Renal cortex interstitium (tissue), 15 donors: ENCODE measurements at places on chromosomes 12 and 14.

GRCh38 chr12:93003531-93004239, 74.6 kb upstream of the EEA1 start:
- no peak for DNase-seq

GRCh38 chr14:101101456-101102056, 198.0 kb upstream of the RTL1 start:
- no peak for DNase-seq

DNA sequence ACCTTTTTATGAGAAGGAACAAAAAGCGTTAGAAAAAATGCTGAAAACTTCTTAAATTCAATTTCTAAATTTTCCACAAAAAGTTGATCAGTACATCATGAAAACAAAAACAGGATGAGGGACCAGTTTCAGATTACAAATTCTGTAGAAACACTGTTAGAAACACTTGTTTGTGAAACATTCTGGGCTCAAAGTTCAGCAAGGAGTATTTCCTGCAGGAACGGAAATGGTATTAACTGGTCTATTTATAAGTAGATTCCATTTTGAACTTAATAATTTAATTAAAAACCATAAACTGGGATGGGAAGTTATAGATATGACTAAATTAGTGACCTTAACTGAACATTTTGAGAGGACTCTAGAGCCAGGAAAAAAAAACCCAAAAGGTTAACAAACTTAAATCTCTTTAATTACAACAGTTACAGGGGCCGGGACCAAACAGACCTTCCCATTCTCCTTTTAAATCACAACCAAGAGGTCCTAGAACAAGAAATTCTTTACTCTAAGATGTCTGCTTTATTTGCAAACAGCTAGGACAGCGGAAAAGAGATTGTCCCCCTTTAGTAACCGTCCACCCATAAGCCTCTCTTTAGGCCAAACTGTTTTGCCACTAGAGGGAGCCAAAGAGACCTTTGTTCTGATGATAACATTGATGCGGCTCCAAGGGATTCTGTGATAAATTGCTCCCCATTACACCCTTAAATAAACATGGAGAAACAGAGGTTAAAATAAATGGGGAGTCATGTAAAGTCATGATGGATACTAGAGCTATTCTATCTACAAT, 69.0 kb upstream of the RERGL start:
- DNase-seq = no peak

- DNase-seq = no peak
Observed at GRCh38 chr12:92550661-92551060, 152.1 kb upstream of the PLEKHG7 start.

DNA sequence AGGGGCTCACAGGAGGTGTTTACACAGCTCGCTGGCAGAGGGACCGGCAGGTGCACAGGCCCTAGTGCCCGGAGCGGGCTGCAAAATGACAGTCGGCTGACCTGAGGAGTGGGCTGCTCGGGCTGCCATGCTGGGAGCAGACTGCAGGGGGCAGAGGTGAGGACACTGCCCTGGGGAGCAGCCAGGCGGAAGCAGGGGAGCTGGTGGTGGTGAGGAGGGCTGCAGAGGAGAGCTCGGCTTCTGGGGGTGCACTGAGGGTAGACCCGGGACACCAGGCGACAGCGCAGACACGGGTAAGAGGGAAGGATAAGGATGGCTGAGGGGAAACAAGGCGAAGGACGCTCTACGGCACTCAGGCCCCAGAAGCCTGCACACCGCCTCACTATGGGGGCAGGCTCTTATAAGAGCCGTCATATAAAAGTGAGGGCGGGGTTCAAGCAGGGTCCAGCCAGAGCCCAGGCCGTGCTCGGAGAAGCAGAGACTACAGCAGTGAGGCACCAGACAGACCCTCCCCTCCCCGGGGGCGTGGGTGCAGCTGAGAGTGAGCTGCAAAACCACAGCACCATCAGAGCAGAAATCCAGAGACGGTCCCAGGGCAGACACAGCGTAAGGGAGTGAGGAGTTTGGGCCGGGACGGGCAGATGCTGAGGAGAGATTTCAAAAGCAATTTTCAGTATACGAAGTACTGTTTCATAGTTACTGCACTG, 62.5 kb downstream of the CCDC88C start:
- no peak for DNase-seq

DNA sequence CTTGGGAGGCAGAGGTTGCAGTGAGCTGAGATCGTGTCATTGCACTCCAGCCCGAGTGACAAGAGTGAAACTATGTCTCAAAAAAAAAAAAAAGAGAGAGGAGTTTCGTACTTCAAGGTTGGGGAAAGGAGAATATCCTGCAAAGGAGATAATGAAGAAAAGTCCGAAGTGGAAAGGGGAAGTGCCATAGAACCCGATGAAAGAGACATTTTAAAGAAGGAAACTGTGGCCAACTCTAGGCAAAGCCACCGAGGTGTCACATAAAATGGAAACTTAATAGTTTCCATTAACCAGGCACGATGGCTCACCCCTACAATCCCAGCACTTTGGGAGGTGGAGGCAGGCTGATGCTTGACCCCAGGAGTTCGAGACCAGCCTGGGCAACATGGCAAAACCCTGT, 15.0 kb upstream of the LTBP2 start:
- no peak for DNase-seq

- DNase-seq = no peak
Observed at GRCh38 chr12:85280165-85280983, at the start of gene ALX1. Gene ALX1, plus strand, starts transcription at chr12:85280220. Its CDS starts 42 bp downstream, at chr12:85280262.

GRCh38 chr14:51206462-51206861, 33.6 kb upstream of the TMX1 start:
- no peak for DNase-seq

- DNase-seq = no peak
Observed at GRCh38 chr14:38958589-38958988, 144.4 kb downstream of the SEC23A start.

- no peak for DNase-seq
Observed at GRCh38 chr12:86091681-86092080, 164.5 kb downstream of the MGAT4C start.

DNA sequence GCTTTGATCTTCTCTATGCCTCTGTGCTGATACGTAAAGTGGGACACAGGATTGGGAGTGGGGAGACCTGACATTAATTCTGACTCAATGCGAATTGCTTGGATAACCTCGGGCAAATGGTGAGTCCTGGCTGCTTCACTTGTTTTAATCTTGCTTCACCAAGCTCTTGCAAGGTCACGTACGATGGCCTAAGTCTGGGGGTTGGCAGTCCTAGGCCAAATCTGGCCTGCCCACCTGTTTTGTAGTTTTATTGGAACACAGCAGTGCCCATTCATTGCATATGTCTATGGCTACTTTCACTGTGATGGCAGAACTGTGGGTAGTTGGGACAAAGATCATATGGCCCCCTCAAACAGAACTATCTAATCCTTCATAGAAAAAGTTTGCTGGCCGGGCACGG, 13.4 kb downstream of the CLSTN3 start:
- no peak for DNase-seq

DNA sequence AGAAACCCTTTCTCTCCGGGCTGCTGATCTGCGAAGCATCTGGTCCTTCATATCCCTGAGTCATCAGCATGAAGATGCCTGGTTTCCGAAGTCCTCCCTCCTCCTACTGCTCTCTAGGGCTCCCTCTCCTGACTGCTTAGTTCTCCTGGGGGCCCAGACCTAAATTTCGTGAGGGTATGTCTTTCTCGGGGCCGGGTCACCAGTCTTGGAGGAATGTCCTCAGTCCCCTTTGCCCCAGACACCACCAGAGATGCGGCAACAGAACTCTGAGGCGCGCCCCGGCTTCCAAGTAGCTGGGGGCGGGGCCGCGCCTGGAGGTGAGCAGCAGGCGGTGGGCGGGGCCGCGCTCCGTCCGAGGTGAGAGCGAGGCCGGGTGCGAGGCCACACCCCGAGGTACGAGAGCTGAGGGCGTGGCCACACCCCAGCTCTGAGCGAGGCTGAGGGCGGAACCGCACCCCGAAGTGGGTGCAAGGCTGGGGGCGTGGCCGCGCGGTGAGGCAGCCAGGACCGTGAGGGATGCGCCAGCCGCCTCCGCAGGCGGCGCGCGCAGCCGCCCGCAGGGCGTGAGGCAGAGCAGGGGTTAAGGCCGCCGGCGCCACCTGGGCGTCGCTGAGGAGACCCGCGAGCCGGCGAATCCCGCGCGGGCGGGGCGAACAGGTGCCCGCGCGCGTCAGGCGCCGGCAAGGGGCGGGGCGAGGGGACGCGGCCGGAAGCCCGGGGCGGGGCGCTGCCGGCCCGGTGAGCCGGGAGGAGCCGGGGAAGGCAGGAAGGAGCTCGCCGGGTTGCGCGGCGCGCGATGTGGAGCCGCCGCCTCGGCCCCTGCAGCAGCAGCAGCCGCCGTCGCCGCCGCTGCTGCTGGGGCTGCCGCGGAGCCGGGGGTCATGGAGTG, at the start of gene BICDL1:
BICDL1 (plus strand) TSS at position 765 of the 889 bp plus-strand sequence. CDS start 633 bp downstream, outside the sequence.
- DNase-seq = peak; percentile 44

DNA sequence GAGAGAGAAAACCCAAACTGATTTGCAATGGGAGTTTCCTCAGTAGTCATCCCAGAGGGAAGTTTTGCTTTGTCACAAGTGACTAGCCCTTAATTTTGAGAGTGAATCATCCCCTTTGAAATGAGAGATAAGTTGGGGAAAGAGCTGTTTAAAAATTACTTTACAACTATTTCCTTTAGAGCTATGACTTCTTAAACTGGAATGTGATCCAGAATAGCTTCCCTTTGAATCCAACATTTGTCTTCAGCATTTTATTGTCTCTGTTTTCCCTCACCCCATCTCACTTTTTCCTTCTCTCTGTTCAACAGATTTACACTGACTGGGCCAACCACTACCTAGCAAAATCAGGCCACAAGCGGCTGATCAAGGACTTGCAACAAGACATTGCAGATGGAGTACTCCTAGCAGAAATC, 109.3 kb downstream of the NAV3 start:
- DNase-seq = no peak

GRCh38 chr14:76329154-76329928, 46.6 kb upstream of the ESRRB start:
- no peak for DNase-seq

DNA sequence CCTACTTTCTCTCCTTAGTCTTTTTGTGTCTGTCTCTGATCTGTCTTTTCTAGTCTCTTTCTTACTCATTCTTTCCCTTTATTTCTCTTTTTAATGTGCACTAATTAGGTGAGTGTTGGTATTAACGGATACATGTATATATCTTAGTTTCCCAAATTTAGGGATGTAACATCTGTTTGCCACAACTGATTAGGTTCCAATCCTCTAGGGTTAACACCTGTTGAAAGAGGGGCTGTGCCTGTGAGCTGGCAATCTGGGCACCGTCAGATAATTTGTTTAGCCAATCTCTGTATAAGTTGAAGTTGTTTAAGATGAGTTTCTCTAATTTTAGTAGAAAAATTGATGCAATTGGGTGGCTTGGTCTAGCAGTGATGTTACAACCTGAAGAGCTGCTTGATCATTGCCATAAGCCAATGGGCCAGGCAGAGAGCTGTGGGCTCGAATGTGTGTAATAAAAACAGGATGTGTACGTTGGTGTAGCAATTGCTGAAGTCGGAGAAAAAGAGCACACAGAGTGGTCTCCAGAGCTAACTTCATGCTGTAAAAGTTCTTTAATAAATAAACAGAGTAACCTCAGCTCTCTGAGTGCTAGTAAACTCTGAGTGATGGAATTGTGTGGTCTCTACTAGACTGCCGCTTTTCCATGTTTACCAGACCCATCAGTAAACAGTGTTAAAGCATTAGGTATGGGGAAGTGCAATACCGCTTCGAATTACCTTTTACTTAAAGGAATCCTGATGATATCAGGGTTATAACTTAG, 18.3 kb upstream of the LYZ start:
- no peak for DNase-seq

- DNase-seq = no peak
Observed at GRCh38 chr12:113241191-113242025, 20.1 kb downstream of the TPCN1 start.

DNA sequence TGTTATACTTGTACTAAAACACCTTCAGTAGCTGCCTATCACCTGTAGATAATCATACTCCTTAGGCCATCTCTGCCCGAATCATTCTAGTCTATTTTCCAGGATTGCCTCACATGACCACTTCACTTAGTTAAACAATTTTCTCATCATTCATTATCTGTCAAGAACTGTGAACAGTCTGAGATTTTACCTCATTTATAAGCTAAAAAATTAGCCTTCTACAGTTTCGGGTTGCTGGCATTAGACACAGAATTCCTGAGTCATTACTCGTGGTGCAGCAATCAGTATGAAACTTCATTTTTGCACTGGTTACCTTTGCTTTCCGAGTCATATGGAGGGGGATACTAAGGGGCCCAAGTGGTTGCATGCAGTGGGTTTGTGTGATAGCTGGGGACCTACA, 57.6 kb upstream of the OTOGL start:
- DNase-seq = no peak

GRCh38 chr14:79600406-79600805, 610.9 kb downstream of the DIO2 start:
- no peak for DNase-seq

- DNase-seq = no peak
Observed at GRCh38 chr12:76277480-76277879, 70.7 kb downstream of the BBS10 start.

- DNase-seq = no peak
Observed at GRCh38 chr14:25484235-25484634, 434.3 kb upstream of the STXBP6 start.

GRCh38 chr12:2481346-2481745, 313.4 kb upstream of the FKBP4 start:
- DNase-seq = no peak

GRCh38 chr14:89190765-89191513, 226.1 kb downstream of the FOXN3 start:
- DNase-seq = no peak
